Right renal cortex interstitium (tissue), 3 donors: ENCODE measurements at places on chromosomes 16 and 17. TPM values are rescaled to one million over a fixed set of nuclear protein-coding genes. Genes with fewer than 3 reads are reported as not detected.

Gene TEFM
- 25.7 TPM for polyA plus RNA-seq

Gene PRSS36
- polyA plus RNA-seq, result 0.78 TPM

Gene RSAD1
- polyA plus RNA-seq, result 48.5 TPM

Gene FOXN1
- 0.65 TPM for polyA plus RNA-seq

Gene MRPS34
- polyA plus RNA-seq, result 65.0 TPM

GRCh38 chr16:2895813-2896212 lies 12.8 kb downstream of the FLYWCH2 start:
- DNase-seq, result no peak

DNA sequence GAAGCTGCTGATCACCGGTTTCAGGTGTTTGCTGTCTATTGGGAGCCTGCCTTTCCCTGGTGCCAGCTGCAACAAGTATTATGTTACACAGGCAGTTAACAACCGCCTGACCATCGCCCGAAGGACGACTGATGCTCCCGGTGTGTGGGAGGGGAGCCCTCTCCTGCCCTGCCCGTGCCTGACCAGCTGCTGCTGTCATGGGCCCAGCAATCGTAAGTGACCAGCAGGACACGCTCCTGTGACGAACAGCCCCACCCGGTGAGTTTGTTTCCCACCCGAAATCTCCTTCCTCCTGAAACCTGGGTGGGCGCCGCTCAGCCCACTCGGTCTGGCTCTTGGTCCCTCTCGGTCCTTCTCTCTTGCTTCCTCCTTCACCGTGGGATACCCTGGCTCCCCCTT lies 17.9 kb upstream of the UBE2I start:
- DNase-seq, result no peak

DNA sequence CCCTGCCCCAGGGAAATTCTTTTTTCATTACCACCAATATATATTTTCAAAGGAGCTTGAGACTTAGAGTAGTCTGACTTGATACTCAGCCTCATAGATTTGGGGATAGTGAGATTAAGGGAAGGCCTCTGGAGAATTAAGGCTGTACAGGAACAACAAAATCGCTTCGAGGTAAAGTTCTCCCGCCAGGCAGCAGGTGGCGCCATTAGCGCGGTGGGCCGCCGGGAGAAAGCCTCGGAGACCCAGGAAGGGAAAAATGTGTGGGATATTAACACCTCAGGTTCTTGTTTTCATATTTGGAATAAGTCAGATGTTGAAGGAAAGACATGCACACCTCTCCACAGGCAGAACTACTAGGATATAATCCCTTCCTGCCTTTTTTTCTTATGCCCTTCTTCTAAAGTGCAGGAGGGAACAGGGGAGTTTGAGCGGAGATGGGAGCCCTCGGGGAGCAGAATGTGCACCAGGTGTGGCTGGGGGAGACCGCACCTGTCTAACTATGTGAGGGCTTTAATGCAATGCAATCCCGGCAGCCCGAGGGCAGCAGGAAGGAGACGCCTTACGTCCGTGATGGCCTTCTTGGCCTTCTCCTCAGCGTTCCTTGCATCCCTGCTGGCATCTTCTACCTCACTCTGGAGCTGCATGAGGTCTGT lies 25.9 kb downstream of the MYH3 start:
- DNase-seq, result no peak

DNA sequence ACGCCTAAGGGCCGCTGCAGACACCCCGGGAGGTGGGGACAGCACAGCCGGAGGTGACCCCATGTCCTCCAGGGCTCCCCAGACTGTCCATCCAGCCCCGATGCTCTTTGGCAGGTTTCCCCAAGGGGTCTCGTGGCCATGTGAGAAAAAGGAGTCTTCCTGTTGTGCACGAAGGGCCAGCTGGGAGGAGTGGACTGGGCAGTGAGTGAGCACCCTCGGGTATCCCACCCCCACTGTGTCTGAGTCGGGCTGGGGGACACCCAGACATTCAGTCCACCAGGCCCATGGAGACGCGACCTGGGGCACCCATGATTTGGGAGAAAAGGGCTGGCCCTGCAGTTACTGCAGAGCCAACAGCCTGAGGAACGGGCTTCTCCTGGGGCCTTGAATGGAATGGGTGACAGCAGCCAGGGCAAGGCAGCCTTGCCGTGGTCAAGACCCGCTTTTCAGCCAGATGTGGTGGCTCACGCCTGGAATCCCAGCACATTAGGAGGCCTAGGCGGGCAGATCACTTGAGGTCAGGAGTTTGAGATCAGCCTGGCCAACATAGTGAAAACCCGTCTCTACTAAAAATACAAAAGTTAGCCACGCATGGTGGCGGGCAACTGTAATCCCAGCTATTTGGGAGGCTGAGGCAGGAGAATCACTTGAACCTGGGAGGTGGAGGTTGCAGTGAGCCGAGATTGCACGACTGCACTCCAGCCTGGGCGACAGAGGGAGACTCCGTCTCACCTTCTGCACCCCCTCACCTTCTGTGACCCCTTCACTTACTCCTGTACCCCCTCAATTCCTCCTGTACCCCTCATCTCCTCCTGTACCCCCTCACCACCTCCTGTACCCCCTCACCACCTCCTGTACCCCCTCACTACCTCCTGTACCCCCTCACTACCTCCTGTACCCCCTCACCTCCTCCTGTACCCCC lies 24.1 kb upstream of the CAPN15 start:
- DNase-seq, result no peak

- DNase-seq, result no peak
These were observed 32.0 kb upstream of the B4GALNT2 start for GRCh38 chr17:49100601-49101000.

- DNase-seq, result no peak
These were observed 36.2 kb downstream of the ZNF750 start for GRCh38 chr17:82803606-82804005.

GRCh38 chr17:66711401-66711800 lies 123.5 kb upstream of the CACNG5 start:
- DNase-seq, result no peak
